ENCODE measurements at places on chromosomes 16 and 17.

GRCh38 chr17:48624544-48625494, 1.3 kb downstream of the HOXB9 start:
- DNase-seq, result peak; percentile 19

DNA sequence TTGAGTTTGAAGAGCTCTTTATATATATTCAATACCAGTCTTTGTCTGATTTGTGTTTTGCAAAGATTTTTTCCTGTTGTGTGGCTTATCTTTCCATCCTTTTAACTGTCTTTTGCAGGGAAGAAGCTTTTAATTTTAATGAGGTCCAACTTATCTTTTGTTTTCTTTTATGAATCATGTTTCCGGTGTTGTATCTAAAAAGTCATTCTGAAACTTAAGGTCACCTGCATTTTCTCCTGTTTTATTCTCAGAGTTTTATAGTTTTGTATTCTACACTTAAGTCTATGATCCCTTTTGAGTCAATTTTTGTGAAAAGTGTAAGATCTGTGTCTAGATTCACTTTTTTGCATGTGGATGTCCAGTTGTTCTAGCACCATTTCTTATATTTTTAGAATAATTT, 24.6 kb upstream of the COX10 start:
- no peak for DNase-seq

GRCh38 chr16:84785843-84786581, 33.8 kb upstream of the CRISPLD2 start:
- DNase-seq, result no peak

GRCh38 chr17:16466407-16466806, 25.6 kb downstream of the LRRC75A start:
- no peak for DNase-seq

- DNase-seq, result peak; percentile 67
Observed at GRCh38 chr16:69859105-69859989, 91.8 kb upstream of the CLEC18A start.

GRCh38 chr16:56289862-56290261, 98.6 kb downstream of the GNAO1 start:
- no peak for DNase-seq

DNA sequence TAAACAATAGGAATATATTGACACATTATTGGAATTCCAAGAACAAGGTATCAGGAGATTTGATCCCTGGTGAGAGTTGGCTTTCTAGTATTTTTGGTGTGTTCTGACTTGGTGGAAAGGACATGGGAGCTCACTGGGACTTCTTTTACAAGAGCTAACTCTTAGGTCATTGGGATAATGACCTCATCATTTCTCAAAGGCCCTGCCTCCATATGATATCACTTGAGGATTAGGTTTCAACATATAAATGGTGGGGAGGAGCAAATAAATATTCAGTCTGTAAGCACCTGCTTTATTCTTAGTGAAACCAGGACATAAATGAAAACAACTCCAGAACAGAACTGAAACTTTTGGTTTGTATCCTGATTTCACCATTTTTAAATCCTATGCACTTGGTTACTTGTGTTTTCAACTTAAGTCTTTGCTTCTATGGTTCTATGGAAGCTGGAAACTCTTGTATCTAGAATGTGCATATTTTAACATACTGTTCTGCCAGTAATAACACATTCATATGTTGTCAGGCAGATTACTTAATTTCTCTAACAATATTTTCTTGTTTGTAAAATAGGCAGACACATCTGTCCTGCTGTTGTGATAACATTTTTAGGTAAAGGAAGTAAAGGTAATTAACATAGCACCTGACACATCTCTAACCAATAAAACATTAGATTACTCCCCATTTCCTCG, 1527.7 kb upstream of the CDH8 start:
- no peak for DNase-seq

DNA sequence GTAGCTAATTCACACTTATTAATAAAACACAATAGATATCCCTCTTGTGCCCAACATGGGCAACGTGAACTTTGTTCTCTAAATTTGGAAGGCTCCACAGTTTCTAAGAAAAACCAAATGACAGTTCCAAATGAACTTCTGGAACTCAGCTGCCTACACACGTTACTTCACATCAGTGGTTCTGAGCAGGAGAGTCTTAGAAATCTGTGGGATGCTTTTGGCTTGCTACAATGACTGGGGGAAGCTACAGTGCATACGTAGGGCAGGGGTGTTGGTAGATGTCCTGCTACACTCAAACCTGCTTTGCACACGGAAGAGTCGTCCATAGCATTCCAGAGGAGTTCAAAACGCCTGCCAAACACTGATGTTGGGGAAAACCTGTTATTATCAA, 8.0 kb downstream of the TXNDC11 start:
- DNase-seq, result no peak

DNA sequence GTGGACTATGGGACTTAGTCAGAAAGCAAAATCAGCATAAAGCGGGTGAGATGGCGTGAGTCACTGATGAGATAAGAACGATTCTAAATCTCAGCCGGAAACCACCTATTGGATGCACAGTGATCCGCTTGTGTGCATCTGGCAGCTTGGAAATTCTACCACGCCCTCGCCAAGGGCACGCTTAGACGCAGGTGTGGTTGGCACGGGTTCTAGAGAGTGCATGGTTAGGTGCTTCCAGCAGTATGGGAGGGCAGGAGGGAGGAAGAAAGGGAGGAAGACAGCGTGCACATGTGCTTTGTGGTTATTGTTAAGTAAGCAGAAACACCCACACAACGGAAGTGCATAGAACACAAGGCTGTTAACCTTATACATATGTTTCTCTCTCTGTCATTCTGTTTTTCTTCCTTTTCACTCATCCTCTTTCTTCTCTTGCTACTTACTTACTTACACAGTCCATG, 374.0 kb upstream of the ASIC2 start:
- no peak for DNase-seq

DNA sequence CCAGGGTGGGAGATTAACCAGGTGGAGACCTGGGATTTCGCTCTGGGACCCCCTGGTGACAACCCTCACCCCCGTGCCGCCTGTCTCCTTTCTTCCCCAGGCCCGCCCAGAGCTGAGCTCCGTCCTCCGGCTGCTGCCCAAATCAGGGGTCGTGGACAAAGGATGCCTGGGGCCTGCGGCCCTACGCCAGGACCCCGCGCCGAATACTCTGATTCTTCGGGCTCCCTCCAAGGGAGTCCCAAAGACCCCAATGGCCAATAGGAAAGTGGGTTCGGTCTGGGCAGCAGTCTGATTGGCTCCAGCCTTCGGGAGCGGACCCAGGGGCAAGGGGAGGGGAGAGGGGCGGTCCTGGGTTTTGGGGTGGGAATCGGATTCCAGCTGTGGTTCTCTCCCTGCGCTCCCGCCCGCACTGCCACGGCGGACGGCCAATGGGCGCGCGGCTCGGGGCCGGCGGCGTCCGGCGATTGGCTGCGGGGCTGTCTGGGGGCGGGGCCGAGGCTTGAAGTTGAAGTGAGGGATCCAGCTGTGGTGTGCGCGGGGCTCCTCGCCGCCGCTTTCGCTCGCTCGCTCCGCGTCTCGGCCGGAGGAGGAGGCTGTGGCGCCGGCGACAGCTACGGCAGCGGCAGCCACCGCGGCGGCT, at the start of gene CACNA1G:
Gene CACNA1G, plus strand, starts transcription at position 531 of the 640 bp plus-strand sequence. CDS start 745 bp downstream, outside the sequence.
- peak; percentile 88 for DNase-seq

DNA sequence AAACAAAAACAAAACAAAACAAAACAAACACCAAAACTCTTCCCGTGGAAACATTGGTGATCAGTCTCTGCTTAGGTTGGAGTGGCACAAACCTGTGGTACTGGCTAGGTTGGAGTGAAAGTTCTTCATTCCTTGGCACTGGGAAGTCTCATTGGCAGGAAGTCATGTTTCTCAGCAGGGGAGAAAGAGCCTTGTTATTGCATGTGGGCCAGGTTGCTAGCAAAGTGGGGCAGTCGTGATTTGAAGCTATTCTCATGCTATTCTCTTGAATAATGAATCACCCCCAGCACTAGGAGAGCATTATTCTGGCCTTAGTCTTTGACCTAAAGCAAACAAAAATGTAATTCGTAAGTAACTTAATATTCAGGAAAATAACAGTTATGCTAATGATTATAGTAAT, 24.3 kb upstream of the B4GALNT2 start:
- DNase-seq, result no peak

DNA sequence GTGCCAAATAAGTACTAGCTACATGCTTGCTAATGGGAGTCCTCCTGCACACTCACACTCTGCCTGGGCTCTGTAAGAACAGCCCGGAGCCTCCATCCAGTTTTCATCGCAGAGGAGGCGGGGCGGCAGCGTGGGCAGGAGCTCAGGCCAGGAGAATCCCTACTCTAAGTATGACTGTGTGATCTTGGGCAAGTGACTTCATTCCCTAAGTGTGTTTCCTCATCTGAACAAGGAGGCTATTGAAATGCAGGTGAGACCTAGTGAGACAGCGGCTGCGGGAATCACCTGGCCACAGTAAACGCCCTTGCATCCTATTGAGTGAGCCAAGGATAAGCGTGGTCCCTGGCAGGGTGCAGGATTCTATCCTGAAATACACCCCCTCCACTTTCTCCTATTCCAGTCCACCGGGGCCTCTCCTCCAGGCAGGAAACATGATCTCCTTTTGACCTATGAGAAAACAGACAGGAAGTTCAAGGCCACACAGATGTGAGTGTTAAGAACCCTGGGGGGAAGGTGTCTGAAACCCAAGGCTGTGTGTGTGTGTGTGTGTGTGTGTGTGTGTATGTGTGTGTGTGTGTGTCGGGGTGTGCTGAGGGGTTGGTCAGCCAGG, 5.2 kb upstream of the RAI1 start:
- DNase-seq, result no peak

DNA sequence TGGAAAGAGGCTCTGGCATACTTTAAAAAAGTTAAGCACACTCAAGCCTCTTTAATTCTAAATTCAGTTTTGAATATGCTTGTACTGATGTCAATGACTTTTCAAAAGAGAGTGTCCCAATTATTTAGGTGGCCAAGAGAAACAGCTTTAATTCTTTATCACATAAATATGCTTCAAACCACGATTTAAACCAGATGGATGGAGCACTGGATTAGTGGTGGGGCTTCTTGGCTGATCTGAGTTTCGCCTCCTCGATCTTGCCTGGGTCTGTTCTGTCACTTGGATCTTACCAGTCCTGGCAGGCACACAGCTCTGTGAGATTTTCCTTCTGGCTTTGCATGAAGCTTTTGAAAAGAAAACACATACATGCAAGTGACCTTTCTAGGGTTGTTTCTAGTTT, 467.8 kb downstream of the MAF start:
- no peak for DNase-seq

- no peak for DNase-seq
Observed at GRCh38 chr17:4839965-4840892, 7.1 kb downstream of the MINK1 start.

- no peak for DNase-seq
Observed at GRCh38 chr16:29198731-29199521, 207.6 kb downstream of the NPIPB11 start.

GRCh38 chr16:14324581-14324980, 253.5 kb downstream of the MRTFB start:
- DNase-seq, result no peak

DNA sequence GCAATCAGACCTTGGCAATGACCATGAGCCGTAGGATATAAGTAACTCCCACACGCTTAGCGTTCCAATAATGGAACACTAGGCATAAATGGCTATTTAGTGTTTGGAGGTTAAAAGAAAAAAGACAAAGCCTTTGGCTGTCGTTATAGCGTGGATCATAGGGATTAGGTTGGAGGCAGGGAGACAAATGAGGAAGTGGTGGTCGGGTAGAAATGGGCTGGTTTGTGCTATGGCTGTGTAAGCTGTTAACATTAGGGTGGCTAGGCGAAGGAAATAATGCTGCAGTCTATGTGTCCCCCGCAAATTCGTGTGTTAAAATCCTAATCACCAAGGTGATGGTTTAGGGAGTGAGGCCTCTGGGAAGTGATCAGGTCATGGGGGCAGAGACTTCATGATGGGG, 120.4 kb upstream of the IRX6 start:
- DNase-seq, result no peak

DNA sequence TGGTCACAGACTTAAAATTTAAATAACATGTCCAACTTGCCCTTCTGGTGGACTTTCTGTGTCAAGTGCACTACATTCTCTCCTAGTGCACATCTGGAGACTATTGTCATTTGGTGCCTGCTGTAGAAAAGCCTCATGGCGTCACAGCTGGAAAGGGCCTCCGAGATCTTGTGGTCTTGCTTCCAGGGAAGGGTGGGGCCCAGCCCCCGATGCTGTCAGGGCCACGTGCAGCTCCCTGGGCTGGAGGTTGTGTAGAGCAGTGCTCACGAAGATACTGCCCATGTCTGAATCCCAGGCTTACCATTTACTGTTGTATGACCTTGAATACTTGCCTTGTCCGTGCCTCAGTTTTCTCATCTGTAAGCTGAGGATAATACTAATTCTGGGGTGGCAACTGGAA, 6.8 kb upstream of the MPRIP start:
- DNase-seq, result no peak

Data from head of caudate nucleus (tissue), 42 donors.